ENCODE measurements at places on chromosomes 3 and 15. TPM values are rescaled to one million over a fixed set of nuclear protein-coding genes. Genes with fewer than 3 reads are reported as not detected.

MINAR1 gene
- not detected for polyA plus RNA-seq

CCDC9B gene
- not detected for polyA plus RNA-seq

MINDY4B gene
- polyA plus RNA-seq: not detected

CHST14 gene
- 1.1 TPM for polyA plus RNA-seq
